Activated CD4-positive, alpha-beta T cell treated with anti-CD3 and anti-CD28 coated beads, Interleukin-2, amount 50 U/mL, for 16 hours (primary cell): ENCODE measurements at places on chromosomes 1 and 21.

DNA sequence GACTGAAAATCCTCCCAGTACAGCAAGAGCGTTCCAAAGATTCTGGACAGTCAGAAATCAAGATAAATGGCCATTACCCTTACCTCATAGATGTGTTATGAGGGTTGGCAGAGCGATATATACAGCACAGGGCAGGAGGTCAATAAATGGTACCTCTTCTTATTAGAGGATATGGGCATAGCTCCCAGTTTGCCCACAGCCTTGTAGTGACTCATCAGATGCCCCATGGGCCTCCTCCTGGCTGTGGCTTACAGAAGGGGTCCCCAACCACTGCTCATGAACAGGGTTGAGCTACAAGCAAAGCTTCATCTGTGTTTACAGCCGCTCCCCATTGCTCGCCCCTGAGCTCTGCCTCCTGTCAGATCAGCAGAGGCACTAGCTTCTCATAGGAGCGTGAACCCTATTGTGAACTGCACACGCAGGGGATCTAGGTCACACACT, 7.3 kb upstream of the IFNGR2 start:
- DNase-seq = no peak

- no peak for DNase-seq
Observed at GRCh38 chr1:35932158-35932636, 1.3 kb downstream of the AGO3 start.

DNA sequence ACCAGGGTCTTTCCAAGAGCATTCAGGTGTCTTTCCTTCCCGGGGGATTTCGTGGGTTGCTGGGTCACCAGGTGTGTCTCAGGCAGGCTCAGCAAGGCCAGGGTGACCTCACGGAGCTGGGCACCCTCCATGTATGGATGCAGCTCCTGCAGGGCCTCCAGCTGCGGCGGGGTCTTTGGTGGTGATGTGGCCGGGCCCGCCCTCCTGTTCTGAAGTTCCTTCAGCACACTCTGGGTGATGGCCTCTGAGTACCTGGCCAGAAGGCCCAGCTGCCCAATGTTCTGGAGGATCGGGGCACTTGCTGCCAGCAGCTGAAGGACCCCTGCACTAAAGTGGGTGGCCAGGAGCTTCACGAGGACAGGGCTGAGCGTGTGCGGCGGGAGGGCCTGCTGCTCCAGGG, 45.5 kb downstream of the URB1 start:
- no peak for DNase-seq

DNA sequence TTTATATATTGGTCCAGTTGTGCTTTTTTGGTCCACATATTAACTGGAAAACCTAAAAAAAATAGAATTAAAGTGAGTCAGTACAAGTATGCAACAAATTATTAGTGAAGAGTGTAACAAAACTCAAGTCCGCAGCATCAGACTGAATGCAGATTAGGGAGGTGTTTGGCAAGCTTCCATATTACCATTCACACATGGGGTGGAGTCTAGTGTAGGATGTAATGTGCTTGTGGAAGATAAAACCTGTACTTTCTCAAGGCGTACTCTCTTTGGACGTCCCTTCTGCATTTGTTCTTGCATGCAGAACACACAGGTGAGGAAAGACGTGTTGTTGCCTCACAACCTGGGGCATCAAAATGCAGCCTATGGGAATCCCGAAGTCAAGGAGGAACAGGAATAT, 668.7 kb downstream of the MRPL39 start:
- DNase-seq = no peak

GRCh38 chr1:78146205-78146771, 100.5 kb downstream of the GIPC2 start:
- no peak for DNase-seq

DNA sequence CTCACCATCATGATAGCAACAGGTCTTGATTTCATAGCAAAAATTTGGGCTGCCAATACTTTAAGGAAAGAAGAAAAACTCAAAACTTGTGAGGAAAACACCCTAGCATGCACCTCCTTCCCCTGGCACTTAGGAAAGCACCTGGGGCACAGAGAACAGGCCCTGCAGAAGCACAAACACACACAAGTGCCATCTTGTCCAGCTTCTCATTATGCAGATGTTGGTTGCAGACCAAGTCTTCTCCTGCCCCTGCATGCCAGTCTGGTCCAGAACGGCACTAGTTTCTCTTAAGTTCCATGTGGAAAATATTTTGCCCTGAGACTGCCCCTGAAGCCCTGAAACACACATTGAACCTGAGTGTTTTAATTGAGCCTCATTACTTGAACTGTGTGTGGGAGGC, 6.3 kb upstream of the ETV3 start:
- DNase-seq = no peak

- no peak for DNase-seq
Observed at GRCh38 chr1:231748760-231749415, 122.3 kb downstream of the DISC1 start.

- no peak for DNase-seq
Observed at GRCh38 chr21:31895077-31895835, 22.4 kb downstream of the HUNK start.

- DNase-seq = no peak
Observed at GRCh38 chr1:4736254-4736653, 81.8 kb downstream of the AJAP1 start.

GRCh38 chr1:172394811-172395210, 25.7 kb upstream of the C1orf105 start:
- no peak for DNase-seq

DNA sequence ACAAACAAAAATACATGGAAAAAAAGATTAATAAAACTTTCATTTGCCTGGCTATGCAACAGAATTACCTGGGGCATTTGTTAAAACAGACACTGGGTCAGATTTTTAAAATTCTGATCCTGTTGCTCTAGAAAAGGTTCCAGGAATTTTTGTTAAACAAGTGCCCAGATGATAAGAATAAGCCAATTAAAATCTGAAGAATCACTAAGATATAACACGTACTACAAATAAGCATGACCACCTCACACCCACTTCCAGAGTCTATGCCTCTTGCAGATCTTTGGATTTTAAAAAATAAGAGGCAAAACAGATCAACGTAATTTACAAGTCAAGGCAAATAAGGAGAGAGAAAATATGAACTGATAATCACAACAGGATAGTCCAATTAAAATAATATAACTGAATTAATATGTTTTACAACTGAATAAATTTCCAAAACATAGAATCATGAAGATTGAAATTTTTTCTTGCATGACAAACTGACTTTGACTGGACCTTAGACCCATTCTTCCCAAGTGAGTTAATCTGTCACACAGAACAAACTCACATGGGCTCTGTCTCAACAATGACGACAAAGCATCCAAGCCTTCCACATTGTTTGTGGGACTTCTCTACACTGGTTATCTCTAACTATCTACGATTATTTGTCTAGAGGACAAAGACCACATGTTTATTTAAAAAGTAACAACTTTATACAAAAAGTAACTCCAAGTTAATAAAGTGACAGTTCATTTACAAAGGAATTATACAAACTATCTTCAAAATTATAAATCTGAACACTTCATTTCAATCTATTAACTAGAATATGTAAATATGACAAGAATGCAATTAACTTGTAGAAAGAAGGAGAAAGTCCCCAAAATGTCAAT, 56.9 kb downstream of the COP1 start:
- DNase-seq = no peak

DNA sequence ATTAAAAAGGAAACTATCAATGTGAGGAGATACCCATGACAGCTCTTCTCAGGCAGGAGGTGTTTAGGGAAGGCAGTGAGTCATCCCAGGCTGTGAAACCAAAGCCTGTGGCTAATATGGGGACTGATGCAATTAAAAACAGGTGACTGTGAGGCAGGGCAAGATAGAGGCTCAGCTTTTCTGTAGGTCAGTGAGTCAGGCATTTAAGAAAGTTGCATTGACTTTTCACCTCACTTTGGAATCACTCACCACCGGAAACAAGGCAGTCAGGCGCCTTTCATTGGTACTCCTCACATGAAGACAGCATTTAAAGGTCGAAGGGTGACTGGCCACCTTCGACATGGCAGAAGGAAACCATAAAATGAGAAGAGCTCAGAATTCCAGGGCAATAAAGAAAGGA, 54.5 kb downstream of the PAPPA2 start:
- peak; percentile 43 for DNase-seq

- DNase-seq = no peak
Observed at GRCh38 chr1:209040351-209040750, 543.2 kb upstream of the CAMK1G start.

DNA sequence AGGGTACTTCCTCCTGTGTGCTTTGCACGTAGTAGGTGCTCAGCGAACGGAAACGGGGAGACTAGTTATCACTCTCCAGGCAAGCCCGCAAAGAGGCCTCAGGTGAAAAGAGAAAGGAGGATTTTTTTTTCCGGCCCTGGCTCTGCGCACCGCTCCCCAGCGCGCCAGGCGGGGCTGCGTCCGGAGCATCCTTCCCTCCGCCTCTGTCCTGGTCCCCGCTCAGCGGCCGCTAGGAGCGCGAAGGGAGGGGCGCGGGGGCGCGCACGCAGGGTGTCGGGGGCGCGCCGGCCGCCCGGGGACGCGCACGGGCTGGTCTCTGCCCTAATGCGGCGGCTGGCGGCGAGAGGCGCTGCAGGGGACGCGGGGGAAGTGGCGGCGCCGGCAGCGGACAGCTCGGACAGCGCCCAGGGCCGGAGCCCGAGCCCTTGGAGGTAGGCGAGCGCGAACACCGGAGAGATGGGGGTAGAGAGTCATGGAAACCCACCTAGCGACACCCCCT, 42.3 kb upstream of the NFASC start:
- peak; percentile 28 for DNase-seq

DNA sequence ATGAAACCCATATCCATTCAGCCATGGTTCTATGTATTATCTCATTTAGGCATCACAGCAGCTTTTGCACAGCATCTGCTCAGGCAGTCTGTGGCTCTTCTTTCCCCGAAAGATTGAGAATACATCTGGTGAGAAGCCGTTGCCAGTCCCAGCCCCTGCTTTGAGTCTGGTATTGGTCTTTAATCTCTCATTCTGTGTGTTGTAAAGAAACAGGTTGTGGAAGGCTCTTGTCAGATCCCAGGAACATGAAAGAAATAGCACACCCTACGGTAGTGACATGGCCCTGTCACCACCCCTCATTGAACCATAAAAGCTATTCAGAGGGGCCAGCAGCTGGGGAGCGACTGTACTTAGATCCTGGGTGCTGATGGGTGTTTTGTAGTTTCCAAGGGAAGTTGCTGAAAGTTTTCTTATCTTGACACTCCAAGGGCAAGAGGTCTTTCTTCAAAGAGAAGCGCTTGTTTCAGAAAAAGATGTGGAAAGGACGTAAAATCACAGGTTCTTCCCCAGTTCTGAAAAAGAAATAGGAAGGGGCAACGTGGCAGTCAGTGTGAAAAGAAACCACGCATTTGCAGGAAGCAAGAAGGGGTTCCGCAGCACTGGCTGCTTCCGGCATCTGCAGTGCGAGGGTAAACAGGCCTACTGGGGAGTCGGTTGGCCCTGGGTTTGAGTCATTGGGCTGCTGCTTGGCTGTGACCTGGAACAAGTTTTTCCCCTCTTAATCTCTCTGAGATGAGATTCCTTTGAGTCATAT, 145.0 kb downstream of the DHRS3 start:
- peak; percentile 91 for DNase-seq

- no peak for DNase-seq
Observed at GRCh38 chr1:6690186-6690585, 11.4 kb downstream of the DNAJC11 start.

GRCh38 chr1:195591917-195592672, 1016.1 kb downstream of the KCNT2 start:
- no peak for DNase-seq

GRCh38 chr1:183673605-183674323, 20.6 kb upstream of the APOBEC4 start:
- DNase-seq = no peak

GRCh38 chr1:214446772-214447556, 104.4 kb downstream of the PTPN14 start:
- DNase-seq = no peak

GRCh38 chr1:183694755-183695154, 41.6 kb upstream of the APOBEC4 start:
- DNase-seq = no peak

- no peak for DNase-seq
Observed at GRCh38 chr1:77910116-77910515, 21.7 kb downstream of the NEXN start.

DNA sequence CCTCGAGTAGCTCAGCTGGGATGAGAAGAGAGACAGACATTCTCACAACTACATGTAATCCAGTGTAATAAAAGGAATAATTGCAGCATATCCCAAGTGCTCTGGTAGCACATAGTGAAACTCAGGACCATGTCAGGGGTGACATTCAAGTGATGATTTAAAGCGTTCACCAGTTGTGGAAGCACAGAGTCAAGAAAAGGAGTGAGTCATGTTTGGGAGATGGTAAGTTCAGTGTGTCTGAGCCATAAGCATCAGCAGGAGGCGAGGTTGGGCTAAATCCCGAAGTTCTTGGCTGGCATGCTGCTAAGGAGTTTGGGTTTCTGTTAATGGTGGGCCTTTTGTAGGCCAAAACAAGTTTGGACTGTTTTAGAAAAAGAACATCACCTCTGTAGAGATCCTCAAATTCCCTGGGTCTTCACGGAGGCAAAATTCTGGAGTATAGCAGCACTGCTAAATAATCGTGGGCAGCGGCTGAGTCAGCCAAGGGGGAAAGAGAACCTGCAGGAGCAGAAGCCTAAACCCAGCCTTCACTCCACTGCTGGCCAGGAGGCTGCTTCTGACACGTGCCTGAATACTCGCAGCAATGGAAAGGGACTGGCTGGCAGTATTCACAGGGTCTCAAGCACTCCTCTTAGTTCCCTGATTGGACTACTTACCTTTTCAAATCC, 7.2 kb upstream of the NHLH1 start:
- DNase-seq = no peak

DNA sequence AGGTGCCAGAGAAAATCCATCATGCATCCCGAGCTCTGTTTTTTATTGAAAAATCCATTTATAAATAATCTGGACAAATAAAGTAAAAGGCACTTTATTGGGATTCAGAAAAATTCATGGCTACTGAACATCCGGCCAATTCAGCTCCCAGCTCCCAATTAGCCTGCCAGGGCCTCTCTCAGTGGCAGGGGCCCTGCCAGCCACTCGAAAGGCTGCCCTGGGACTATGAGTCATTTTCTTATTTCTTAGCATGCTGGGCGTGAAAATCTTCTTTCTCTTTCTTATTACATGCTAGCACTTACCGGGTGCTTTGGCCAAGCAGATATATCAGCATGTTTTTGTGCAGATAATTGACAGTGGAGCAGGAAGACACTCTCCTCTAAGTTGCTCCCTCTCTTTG, 283.3 kb downstream of the CAMTA1 start:
- DNase-seq = no peak

DNA sequence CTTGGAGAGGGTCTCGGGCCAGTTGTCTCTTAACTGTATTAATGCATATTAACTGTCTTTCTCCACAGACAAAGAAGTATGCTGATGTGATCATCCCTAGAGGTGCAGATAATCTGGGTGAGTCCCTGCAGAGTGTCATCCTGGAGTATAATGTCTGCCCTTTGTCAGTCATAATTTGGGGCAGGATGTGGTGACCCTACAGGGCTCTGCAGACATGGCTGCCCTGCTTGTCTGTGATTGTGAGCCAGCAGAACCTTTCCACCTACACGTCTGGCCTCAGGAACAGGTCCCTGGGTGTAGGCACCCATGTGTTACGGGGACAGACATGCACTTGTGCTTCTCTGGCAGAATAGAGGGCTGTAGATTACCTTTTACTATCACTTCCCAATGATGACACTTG, 78.4 kb downstream of the UCK2 start:
- no peak for DNase-seq

GRCh38 chr1:54461731-54462596, 55.8 kb upstream of the SSBP3 start:
- no peak for DNase-seq
